ENCODE measurements at places on chromosomes 7 and 10.

DNA sequence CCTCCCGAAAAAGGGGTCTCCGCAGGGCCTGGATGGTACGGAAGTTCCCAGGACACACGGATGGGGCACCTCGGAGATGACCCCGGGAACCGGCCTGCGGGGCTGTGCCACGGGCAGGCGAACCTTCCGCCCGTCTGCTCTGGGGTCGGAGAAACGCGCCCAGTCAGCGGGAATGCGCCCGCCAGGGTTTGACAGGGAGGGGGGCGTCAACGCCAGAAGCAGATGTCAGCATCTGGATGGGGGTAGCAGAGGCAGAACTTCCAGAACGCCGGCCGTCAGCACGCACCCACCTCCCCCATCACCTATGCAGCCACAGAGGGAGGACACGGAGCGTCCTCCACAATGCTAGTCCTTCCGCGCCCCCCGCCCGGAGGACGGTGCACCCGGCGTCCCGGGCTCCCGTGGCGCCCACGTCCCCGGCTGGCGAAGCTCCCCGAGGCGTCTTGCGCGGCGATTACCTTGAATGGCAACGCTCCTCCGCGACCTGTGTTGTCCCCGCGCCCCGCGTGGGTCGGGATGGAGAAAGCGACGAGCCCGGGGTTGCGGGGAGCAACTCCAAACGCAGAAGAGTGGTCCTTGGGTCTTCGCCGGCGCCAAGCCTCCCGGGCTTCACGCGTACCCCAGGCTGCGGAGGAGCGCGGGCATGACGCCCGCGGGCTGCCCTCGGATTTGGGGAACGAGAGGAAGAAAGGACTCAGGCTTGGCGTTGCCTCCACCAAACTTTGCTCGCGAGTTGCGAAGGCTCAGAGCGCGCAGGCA is 561 bp downstream of the FGFR2 start:
- DNase-seq, result no peak

GRCh38 chr10:24462291-24462813 is 253.4 kb downstream of the KIAA1217 start:
- no peak for DNase-seq

DNA sequence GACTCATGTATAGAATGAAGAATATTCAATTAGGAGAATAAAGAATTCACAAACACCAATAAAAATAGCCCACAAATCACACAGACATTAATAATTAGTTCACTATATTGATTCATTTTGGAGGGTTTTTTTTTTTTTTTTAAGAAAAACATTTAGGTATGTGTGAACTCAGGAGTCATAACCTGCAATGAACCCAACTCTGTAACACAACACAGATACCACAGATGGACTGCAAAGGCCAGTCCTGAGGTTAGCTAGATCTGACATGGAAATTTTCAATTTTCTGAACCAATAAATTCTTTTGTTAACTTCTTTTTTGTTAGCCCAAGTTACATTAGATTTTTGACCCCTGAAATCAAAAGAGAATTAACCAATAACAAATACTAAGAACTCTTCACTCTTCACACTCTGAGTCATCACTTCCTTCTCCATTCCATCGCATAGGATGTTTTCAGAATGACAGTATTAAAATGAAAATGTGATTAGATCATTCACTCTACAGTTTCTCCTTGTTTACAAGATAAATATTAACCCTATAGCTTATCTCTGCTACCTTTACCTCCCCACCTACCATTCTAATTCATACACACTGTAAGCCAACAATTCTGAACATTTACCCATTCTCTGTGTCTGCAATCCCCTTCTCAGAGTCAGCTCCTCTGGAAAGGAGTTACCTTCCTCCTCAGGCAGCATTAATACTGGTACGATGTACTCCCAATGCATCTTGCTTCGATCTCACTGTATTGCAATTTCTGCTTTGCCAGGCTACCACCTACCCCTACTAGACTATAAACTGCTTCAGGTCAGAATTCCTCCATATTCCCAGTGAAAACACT is 141.5 kb downstream of the LRRN3 start:
- DNase-seq, result no peak

- DNase-seq, result no peak
Measured at GRCh38 chr7:44159824-44160630, 18.9 kb upstream of the MYL7 start.

DNA sequence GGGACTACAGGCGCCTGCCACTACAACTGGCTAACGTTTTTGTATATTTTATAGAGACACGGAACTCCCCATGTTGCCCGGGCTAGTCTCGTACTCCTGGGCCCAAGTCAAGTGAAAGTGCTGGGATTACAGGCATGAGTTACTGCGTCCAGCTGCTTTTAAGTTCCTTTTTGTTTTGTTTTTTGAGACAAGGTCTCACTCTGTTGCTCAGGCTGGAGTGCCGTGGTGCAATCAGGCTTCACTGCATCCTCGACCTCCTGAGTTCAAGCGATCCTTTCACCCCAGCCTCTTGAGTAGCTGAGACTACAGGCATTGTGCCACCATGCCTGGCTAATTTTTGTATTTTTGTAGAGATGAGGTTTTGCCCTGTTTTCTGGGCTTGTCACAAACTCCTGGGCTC is 155.0 kb downstream of the GALNT17 start:
- DNase-seq, result no peak

DNA sequence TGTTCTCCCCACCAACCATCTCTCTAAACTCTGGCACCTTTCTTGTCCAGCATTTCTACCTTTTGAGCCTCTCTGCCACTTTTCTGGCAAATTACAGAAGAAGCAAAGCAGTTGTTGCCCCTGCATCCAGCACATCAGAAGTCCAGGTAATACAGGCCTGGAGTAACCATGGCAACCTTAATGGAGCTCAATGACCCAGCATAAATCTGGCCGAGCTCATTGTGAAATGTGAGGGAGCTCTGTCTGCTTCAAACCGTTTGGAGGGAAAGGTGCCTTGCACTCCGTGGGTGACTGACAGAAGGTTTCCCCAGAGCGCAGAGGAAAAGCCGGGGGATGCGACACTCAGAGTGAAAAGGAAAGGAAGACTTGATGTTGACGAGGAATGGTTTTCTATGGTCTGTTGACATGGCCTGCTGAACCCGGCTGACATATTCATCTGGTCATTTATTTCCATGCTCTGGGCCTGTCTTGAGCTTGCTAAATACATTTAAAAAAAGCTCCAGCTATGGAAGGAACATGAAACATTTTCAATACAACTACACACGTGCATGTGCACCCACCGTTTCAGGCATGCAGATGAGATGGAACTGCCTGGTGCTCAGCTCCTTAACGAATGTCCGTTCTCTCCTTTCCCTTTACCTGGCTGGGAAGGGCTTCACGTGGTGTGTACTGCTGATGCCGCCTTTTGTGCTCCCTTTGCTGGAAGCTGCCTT is 74.9 kb downstream of the ADRA2A start:
- no peak for DNase-seq

Data from activated naive CD4-positive, alpha-beta T cell (primary cell).